ENCODE measurements at places on chromosomes 4 and X.
A peak's percentile ranks its signal among the peaks of the same experiment; 100 is the strongest.

GRCh38 chr4:26140150-26140898, 180.5 kb upstream of the RBPJ start:
- no peak for DNase-seq

DNA sequence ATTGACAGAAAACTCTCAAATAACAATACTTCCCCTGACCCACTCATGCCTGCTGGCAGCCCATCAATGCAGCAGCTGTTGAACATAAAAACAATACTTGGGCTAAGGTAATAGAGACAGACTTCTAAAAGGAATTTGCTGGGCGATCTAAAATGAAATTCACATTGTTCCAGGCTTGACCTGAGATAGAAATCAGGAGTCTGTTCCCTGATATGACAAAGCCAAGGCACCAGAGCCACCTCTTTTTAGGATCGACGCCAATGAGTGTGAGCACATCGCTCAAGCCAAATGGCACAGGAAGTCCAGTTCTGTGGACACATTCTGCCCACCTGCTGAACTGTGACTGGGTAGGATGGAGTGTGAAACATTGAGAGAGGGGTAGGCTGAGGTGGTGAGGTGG, 4.9 kb downstream of the SEPTIN11 start:
- DNase-seq, result no peak

- no peak for DNase-seq
These were observed 824.0 kb downstream of the RAPGEF2 start for GRCh38 chr4:159926871-159927270.

- DNase-seq, result no peak
These were observed 60.4 kb upstream of the MTM1 start for GRCh38 chrX:150508018-150508417.

DNA sequence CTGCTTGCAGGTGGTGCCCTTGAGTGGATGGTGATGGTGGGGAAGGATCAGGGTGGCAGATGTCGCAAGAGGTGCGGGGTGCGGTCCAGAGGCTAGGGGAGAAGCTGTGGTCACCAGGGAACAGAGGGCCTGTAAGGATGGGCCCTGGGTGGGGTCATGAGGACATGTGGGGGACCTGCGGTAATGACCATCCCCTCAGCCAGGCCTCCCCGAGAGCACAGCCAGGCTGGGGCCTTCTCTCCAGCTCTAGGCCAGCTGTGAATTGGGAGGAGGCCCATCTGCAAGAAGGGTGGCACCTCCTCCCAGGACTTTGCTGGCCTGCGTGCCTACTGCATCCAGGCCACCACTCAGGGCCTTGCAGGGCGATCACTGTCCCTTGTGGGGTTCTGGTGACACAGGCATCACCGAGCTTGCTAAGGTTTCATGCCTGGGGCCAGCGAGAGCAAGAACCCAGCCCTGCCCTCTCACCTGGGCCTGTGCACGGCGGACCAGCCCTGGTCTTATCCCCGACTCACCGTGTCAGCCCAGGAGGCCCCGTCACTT, 34.1 kb upstream of the MXD4 start:
- no peak for DNase-seq

DNA sequence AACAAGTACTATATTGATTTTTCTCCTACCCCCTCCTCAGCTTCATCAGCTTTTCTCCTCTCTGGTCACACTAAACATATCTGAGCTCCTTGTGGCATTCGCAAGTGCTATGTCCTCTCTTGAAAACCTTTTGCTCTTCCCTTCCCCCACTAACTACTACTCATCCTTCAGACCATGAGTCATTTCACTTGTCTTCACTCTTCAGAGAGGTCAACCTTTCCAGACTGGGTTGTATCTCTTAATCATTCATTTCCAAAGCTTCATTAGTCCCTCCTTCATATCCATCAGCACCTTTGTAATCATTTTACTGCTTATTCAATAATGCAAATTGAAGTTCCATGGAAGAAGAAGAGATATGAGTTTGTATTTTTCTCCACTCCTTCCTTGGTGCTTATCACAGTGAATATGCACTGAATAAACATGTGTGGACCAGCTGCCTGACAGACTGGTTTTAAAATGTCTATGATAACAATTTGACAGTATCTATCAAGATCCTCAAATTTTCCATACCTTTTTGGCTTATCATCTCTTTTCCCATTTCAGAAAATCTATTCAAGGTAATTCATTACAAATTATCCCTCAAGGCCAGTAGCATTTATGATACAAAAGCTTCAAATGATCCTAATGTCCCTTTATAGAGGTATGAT, 28.4 kb downstream of the DDX60L start:
- peak; percentile 75 for DNase-seq

DNA sequence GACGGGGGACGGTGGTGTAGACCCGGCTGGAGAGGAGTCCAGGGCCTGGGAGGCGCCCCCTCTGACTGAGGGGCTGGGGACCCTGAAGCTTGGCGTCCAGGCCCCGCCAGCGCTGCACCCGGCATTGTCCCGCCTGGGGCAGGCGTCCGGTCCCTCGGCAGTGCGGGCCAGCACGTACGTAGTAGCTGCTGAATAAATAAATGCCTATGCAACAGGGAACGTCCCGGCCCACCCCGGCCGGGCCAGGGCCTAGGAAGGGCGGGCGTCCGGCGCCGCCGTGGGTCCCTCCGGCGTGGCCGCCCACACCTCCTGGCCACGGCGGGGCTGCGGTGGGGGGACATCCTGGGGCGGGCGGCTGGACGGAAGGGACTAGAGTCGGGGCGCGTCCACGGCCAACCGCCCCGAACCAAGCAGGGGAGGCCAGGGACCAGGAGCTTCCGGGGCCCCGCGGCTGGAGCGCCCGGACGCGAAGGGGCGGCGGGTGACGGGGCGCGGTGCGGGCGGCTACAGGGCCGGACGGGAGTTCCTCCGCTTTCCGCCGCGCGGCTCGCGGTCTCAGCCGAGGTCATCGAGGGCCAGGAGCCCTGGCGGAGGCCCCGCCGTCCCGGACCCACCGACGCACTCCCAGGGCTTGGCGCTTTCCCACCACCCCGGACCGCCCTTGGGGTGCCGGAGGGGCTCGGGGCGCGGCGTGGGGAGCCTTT, 886 bp upstream of the WWC2 start:
- DNase-seq, result peak; percentile 53

DNA sequence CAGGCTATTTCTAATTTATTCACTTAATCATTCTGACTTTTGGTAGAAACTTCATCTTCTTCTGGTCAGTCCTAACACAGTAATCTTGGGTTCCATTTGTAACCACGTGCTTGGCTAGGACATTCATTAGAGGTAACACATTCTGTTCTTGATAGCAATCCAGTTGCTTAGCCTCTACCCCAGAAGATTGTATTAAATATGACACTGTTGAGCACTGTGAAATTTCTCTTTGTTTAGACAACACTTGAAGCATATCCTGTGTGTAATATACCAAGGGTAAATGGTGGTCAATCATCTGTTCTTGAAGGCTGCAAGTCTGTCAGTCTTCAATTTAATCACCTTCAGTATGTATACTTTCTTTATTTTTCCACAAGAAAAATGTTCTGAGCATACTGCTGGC, 523.0 kb downstream of the ANKRD50 start:
- no peak for DNase-seq

DNA sequence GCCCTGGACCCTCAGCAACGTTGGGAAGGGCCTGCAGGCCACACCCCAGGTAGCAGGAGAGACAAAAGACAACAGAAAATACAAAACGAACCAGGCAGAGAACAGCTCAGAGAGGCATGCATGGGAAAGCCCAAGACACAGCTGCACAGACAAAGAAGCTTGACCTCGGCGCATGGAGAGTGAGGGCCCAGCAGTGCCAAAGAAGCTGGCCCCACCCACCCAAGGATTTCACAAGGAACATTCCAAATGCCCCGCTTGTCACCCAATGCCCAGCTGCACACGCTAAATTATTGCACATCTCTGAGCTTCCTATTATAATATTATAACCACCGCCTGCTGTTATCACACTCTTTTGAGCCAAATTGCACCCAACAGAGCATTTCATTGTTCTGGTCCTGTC, 147.7 kb upstream of the TBL1X start:
- peak; percentile 59 for DNase-seq

DNA sequence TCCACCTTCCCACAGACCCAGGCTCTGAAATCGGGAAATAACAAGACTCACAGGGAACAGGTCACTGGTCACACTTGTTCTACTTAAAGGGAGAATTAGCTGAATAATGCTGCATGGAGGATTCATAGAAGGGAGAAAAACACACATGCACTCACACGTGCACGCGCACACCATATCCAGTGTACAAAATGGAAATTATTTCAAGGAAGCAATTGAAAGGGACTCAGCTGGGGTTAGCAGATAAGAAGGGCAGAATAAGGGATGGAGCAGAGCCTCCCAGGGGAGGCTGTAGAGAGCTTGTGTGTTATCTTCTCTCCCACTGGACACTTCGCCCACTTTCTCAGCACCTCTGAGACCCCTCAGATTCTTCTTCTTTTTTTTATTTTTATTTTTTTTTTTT, 10.3 kb downstream of the GABRQ start:
- DNase-seq, result no peak

- no peak for DNase-seq
These were observed 54.6 kb upstream of the RAPGEF2 start for GRCh38 chr4:159048166-159048886.

GRCh38 chr4:126593626-126594025, 1039.1 kb upstream of the INTU start:
- DNase-seq, result no peak

DNA sequence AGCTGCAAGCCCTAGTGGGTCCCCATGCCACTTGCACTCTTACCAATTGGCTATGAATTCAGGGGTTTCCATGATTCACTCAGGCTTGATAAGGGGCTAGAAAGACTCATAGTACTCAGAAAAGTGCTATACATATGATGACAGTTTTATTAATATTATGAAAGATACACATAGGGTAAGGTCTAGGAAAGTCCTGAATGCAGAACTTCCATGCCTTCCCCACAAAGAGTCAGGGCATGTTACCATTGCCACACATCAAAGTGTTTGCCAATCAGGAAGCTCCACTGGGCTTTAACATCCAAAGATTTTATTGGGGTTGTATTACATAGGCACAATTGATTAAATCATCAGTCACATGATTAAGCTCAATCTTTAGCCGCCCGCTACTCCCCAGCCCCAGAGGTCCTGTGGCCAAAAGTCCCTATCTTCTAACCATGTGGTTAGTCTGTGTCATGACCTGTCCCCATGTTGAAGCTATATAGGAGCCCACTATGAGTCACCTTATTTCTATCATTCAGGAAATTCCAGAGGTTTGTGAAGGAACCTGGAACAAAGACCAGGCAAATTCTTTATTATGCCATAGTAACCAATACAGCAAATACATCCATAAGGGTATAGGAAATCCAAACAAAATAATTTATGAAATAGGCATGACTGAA, 635.6 kb downstream of the STPG2 start:
- DNase-seq, result no peak

GRCh38 chr4:182448281-182449151, 205.3 kb downstream of the TENM3 start:
- peak; percentile 2 for DNase-seq

DNA sequence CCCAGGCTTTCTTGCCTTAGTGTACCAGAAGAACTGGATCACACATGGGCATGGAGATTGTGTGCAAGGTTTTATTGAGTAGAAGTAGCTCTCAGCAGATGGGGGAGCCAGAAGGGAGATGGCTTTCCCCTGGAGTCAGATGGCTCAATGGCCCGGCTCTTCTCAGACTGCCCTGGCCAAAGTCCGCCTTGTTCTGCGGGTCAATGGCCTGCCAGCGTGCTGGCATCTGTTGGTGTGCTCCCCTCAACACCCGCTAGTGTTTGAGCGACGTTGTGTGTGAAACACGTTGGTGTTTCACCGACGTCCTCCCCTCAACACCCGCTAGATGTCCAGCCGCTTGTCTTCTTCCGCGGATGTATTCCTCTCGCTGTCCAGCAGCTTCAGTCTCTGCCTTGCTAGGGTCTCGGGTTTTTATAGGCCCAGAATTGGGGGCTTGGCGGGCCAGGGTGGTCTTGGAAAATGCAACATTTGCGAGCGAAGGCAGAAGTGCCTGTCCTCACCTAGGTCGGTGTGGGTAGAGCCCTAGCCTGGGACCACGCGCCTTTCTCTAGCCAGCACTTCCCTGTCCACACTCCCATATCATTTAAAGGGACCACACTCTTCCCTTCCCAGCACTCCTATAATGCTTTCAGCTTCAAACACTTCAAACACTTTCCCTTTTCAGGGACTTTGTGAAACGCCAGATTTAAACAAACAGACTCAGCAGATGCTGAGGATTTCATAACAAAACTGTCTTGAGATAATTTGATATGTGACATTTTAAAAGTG, 21.1 kb upstream of the PRKG2 start:
- DNase-seq, result no peak

GRCh38 chrX:11725631-11726442, 32.2 kb upstream of the MSL3 start:
- DNase-seq, result no peak

- DNase-seq, result no peak
These were observed 63.4 kb upstream of the AP1S2 start for GRCh38 chrX:15918003-15918402.

DNA sequence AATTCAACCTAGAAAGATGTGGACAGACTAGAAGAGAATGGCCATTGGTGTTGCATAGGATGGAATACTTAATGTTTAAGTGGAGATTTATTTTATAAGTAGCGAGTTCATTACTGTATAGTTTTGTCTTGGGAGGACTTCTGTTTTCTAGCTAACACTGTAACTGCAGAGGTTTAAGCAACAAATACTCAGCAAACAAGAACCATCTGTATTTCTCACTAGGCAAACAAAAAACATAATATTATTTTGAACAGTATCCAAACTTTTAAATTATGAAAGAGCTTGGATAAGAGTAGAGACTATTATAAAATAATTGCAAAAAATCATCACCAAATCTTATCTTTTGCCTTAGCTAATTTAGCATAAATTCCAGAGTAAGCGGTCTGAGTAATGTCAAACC, 121.1 kb downstream of the GLRA3 start:
- no peak for DNase-seq

GRCh38 chr4:182224192-182224850, 18.9 kb upstream of the TENM3 start:
- DNase-seq, result no peak

DNA sequence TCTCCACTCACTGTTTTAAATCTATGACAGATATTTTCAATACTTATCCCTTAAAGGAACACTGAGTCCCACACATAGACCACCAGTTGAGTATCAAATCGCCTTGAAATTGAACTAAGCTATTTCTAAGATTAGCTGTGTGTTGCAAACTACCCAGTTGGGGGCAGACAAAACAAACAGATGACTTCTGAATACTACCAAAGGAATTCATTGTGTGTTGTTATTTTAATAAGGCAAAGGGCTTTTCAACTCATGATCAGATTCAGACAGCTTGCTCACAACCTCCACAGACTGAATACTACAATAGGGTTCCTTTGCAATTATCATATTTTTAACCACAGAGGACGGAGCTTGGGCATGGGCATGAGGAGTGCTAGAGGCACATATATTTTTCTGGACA, 283.0 kb upstream of the GPC4 start:
- DNase-seq, result no peak
